ENCODE measurements at places on chromosomes 2 and 18. TPM values are rescaled to one million over a fixed set of nuclear protein-coding genes. Genes with fewer than 3 reads are reported as not detected.

BMPR2 gene
- total RNA-seq: 9.4 TPM

RUFY4 gene
- 0.33 TPM for total RNA-seq

GRCh38 chr2:64327510-64328414 is 126.2 kb upstream of the LGALSL start:
- DNase-seq: peak; percentile 43

DNA sequence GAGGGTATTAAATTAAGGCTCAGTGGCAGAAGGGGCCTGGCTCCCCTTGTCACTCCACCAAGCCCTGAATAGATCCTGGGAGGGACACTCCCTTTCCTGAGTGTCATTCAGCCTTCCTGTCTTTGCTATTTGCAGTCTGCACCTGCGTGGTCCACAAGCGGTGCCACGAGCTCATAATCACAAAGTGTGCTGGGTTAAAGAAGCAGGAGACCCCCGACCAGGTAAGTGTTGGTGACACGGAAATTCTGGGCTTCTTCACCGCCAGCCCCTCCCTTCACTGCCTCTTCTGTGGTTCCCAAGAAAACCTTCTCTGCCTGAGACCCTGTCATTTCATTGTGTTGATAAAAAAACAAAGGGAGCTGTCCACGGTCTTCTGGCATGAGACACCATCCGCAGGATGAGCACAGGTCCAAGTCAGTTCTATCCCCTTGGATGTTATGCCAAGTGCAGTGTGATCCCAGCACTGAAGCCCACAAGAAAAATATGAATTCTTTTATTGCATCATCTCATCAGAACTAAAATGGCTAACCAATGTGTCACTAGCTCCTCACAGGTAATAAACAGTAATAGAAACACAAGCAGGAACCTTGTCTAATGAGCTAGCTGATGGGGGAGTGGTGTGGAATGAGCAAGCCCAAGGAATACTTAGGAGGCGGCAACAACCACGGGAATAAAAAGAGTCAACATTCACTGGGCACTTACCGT is 316.9 kb upstream of the EPAS1 start:
- DNase-seq: no peak

DNA sequence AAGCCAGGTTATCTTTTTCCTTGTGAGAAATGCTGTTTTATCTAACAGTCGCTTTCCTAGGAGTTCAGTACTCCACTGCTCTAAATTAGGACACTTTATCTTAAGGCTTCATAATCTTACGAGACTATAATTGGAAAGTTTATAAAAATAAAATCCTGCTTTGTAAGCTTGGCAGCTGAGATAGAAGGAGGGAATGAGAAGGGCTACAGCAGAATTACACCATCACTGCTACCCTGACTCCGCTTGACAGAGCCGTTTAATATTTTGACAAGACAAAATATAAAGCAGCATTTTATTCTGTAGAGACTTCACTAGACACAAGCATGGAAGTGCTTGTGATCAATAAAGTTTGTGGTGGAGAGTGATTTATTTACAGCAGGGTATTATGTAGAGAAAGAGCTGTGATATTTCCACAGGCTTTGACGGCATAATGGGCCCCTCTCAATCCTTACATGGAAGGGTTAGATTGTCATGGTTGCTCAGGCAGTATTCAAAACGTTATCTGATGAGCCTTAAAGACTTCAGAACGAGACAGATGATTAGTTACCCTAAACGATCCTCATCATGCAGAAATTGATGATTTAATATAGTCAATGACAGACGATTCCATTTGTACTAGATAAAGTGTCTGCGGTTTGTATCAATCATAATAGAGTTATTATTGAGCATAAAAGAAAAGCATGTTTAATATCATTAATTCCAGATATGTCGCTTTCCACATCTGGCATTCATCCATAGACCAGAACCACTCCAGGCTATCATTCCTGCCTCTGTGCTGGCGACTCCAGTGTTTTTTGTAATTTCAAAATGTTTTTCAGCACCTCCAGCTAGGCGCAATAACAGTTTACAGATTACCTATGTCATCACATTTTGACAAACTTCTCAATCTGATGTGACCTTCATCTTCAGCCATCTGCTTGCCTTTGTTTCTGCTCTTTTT is 242.2 kb downstream of the FIGN start:
- DNase-seq: no peak

GRCh38 chr2:200039724-200040650 is 84.6 kb downstream of the MAIP1 start:
- DNase-seq: no peak

Measured in CD8-positive, alpha-beta T cell (primary cell).